MCF 10A (cell line): ENCODE measurements at places on chromosomes 5 and 9.

GRCh38 chr5:179526978-179527377 lies 23.4 kb upstream of the RUFY1 start:
- DNase-seq = no peak
- H3K27ac ChIP-seq = no peak overlapping the region
- peaks cover 7% of the 10 kb centered on the region for H3K36me3 ChIP-seq
- no peak overlapping the region for H3K4me3 ChIP-seq

DNA sequence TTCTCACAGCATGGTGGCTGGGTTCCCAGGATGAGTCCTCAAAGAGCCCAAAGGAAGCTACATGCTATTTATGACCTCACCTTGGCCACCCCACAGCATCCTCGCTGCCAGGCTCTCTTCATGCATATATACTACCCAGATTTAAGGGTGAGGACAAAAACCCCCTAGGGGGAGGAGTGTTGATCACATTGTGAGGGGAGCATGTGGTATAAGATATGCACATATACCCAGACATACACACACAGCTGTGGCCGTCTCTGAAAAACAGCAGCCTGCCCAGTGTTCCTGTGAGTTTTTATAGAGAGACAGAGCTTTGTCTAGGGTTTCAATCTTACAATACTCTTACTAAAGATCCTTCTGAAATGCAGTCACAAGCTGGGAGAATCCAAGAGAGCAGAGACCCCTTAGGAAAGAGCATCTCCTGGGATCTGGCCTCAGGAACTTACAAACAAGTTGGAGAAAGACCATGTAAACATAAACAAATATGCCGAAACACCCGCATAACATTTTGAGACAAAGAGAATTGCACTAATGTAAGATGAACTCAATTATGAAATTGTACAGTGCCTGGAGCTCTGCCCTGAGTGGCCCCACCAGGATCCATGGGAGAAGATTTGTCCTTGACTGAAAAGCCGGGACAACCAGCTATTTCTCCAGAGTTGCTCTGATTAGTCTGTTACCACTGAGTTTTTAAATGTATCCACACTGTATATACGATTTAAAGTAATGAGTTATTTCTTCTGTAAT lies 146.4 kb downstream of the GADD45G start:
- H3K36me3 ChIP-seq = no peaks in the 10 kb centered on the region
- no peak overlapping the region for H3K4me3 ChIP-seq
- no peak overlapping the region for H3K27ac ChIP-seq
- no peak for DNase-seq

- H3K36me3 ChIP-seq = no peaks in the 10 kb centered on the region
- H3K4me1 ChIP-seq = no peaks in the 10 kb centered on the region
- no peak overlapping the region for H3K4me3 ChIP-seq
- no peaks in the 10 kb centered on the region for H3K27me3 ChIP-seq
- DNase-seq = no peak
Measured at GRCh38 chr5:147863454-147864158, 14.9 kb upstream of the SCGB3A2 start.

GRCh38 chr9:77649109-77649812 lies 1.1 kb upstream of the GNA14 start:
- H3K36me3 ChIP-seq = no peaks in the 10 kb centered on the region
- no peaks in the 10 kb centered on the region for H3K4me1 ChIP-seq
- no peak overlapping the region for H3K4me3 ChIP-seq
- DNase-seq = peak; percentile 18

DNA sequence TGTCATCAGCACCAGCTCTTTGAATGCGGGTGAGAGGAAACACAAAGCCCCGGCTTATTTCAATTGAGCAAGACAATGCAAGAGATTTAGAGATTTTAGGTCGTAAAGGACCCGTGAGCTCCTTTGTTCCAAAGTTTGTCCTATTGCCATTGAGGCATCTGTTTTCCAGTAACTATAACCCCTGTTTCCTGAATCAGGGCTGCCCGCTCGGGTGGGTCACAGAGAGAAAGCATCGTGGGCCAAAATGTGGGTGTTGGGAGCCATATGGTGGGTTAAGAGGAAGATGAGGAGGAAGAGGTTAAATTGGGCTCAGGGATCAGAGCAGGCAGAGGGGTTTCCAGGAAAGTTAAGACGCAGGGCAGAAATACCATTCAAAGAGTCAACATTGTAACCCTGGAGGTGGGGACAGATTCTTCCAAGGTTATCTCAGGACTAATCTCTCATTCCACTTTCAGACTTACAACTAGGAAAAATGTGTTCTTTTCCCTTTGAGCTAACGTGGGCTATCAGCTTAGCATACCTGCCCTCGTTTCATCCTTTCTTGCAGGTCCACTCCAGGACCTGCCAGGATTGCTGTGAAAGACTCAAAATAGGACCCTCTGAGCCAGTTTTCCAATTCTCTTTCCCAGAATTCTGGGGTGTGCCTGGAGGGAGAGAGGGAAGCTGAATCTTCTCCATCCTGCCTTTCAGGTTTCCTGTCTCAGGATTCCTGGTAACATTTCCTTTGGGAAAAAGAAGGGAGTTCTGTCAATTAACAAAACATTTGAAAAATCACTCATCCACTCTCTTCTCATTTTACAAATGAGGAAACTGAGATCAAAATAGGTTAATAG lies 95.5 kb upstream of the TAF11L2 start:
- H3K27ac ChIP-seq = no peak overlapping the region
- H3K36me3 ChIP-seq = no peaks in the 10 kb centered on the region
- DNase-seq = no peak
- H3K4me3 ChIP-seq = no peak overlapping the region
- H3K4me1 ChIP-seq = peaks cover 26% of the 10 kb centered on the region
- H3K27me3 ChIP-seq = no peaks in the 10 kb centered on the region

DNA sequence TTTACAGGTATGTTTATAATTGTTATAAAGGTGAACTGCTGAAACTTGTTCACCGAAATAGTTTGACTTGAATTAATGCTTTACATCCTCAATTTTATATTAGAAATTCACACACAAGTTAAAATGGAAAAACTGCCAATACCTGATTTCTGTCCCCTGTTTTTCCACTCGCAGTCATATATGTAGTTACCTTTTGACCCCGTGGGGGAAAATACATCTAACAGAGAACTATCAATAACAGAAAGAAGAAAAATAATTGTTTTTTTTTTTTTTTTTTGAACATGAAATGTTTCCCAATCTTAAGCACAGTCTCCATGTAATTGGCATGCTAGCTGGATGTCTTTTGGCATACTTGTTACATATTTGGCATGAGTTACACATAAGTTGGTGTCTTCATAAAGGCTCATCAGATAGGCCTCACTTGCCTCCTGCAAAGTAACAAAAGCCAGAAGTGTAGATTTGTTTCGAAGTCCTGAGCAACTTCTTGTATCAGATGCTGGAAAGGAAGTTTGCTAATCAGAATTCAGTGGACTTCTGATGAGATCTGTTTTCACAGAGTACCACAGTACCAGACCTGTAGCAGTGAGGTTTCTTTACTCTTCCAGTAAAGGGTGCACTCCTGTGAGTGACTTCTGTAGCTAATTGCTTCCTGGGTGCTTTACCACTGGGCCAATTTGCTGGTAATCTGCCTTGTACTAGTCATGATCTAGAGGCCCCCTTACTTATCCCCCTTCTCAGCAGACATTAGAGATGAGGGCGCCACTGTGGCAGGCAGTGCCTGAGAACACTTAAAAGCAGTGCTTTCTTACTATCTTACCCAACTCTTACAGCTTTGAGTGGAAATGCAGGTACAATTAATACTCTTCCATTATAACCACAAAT lies 36.2 kb upstream of the CXXC5 start:
- H3K27me3 ChIP-seq = no peaks in the 10 kb centered on the region
- H3K36me3 ChIP-seq = peaks cover 79% of the 10 kb centered on the region
- no peak overlapping the region for H3K4me3 ChIP-seq
- DNase-seq = no peak

GRCh38 chr5:150035139-150035895 lies 34.8 kb downstream of the HMGXB3 start:
- no peak overlapping the region for H3K4me3 ChIP-seq
- no peak for DNase-seq
- peaks cover 31% of the 10 kb centered on the region for H3K4me1 ChIP-seq
- no peaks in the 10 kb centered on the region for H3K27me3 ChIP-seq

DNA sequence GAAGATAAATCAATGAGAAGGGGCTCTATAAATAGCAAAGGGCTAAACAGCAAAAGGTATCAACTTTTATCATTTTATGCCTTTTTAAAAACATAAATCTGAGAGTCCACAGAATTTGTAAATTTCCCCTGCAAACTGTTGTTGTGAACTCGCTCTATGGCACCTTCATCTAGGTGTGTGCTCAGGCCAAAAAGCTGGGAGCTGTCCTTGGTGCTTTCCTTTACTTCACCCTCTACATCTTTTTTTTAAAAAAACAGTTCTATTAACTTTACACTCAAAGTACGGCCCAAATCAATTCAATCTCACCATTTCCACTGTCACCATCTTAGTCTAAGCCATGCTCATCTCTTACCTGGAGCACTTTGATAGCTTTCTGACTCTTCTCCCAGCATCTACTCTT lies 108.2 kb upstream of the GPR151 start:
- H3K36me3 ChIP-seq = no peaks in the 10 kb centered on the region
- DNase-seq = peak; percentile 34
- no peaks in the 10 kb centered on the region for H3K4me1 ChIP-seq
- no peak overlapping the region for H3K4me3 ChIP-seq
- H3K27ac ChIP-seq = no peak overlapping the region

DNA sequence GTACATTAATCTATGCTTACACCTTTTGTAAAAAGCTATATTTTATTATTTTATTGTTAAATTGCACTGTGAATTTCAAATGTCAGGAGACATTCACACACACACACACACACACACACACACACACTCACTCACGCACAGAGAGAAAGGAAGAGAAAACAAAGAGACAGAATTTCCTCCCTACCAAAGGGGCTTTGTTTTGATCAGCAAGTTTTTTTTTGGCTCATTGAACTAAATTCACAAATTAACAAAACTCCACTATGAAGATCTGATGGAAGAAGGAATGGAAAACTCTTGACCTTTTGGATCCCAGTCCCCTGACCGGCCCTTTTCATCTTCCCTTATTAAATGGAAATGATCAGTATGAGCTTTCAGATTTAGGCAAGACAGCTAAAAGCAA lies 161.2 kb downstream of the PDE4D start:
- no peak overlapping the region for H3K4me3 ChIP-seq
- H3K4me1 ChIP-seq = peaks cover 17% of the 10 kb centered on the region
- no peak for DNase-seq
- peaks cover 15% of the 10 kb centered on the region for H3K36me3 ChIP-seq
- H3K27ac ChIP-seq = no peak overlapping the region

GRCh38 chr9:9753266-9753665 lies 859.5 kb downstream of the PTPRD start:
- no peak overlapping the region for H3K27ac ChIP-seq
- no peaks in the 10 kb centered on the region for H3K36me3 ChIP-seq
- DNase-seq = no peak
- H3K4me1 ChIP-seq = no peaks in the 10 kb centered on the region
- H3K27me3 ChIP-seq = peaks cover 61% of the 10 kb centered on the region
- no peak overlapping the region for H3K4me3 ChIP-seq

DNA sequence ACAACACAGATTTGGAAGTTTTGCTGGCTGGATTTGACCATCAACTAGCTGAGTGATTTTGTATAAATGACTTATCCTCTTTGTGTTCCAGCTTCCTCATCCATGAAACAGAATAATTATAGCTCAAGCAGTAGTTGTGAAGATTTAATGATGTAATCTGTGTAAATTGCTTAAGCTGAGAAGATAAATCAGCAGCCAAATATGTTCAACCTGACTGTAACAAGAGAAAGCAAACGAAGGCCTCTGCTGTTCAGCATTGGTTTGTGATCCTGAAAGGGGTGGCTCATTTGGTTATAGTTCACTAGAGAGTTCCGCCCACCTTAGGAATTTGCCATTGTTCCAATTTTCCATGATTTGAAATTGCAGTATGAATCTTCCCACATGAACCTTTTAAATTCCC lies 75.7 kb upstream of the CCDC112 start:
- no peaks in the 10 kb centered on the region for H3K27me3 ChIP-seq
- H3K36me3 ChIP-seq = no peaks in the 10 kb centered on the region
- no peak overlapping the region for H3K27ac ChIP-seq
- no peak for DNase-seq
- H3K4me1 ChIP-seq = peaks cover 2% of the 10 kb centered on the region
- H3K4me3 ChIP-seq = no peak overlapping the region
